Fibroblast of the conjunctiva (primary cell): ENCODE measurements at places on chromosomes 1 and 21.

- no peak for DNase-seq
Measured at GRCh38 chr1:66372522-66373101, 161.3 kb upstream of the SGIP1 start.

DNA sequence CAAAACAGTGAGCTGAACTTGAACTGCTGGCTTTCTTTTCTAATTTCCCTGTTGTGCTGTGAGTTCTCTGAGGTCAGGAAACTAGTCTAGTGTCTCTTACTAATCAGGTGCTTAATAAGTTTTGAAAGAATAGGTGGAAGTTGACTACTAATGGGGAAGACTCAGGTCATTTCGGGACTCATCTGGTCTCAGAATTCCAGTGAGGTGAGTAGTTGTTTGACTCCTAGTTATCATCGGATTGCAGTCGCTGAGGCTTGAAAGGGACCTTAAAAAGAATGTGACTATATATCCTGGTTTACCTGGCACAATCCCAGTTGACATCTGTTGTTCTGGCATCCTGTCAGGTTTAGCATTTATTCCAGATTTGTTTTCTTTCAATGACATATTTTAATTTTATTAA lies 81.4 kb upstream of the SPAG17 start:
- DNase-seq, result no peak

GRCh38 chr1:181033128-181033798 lies 520 bp upstream of the MR1 start:
- no peak for DNase-seq

DNA sequence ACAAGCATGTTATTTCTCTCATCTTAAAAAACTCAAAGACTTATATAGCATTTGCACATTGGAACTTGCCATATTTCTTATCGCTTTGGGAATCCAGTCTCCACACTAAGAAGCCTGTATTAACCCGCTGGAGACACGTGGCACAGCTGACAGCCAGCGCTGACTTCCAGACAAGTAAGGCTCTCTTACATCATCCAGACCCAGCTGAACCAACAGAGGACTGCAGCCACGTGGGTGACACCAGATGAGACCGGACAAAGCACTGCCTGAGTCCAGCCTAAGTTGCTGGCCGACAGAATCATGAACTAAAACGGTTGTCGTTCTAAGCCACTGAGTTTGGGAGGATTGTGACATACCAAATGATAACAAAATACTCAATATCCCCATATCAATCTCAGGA lies 6.3 kb upstream of the CD247 start:
- no peak for DNase-seq

DNA sequence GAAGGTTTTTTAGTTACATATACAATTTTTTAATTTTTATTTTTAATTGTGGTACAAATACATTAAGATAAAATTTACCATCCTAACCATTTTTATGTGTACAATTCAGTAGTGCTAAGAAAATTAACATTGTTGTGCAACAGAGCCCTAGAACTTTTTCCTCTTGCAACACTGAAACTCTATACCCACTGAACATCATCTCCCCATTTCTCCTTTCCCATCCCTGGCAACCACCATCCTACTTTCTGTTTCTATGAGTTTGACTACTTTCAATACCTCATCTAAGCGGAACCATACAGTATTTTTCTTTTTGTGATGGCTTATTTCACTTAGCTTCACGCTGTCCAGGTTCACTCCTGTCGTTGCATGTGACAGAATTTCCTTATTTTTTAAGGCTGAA lies 54.1 kb downstream of the PALMD start:
- no peak for DNase-seq

DNA sequence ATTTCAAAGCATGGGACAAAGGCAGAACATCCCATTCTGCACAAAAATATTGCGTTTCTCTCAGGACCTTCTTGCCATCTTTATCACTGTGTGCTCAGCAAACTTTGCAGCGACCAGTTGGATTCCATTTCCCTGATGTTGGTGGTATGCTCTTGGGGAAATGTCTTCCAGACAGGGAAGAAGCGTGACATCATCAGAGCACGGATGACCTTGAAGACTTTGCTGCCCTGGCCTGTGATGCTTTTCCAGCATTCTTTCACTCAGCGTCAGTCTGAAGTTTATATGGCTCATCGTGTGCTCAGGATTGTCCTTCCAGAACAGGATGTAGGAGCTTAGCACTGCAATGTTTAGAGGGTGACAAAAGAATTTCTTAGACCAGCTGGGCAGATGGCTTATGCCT lies 131.4 kb upstream of the F3 start:
- no peak for DNase-seq

DNA sequence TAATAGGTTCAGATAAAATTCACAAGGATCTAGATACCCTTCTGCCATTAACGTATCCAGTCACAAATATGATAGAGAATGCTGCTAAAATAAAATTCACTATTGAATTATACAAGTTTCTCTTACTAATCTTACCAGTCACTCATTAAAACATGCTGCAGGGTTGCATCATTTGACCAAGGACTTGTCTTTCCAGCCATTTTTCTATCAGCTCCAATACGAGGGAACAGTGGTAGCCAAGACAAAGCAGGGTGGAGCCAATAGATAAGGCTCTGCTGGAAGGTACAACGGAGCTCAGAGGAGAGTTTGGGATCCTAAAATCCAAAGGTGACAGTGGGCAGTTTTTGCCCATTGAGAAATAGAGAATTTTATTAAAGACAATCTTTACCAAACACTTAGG lies 4.0 kb downstream of the DONSON start:
- no peak for DNase-seq

DNA sequence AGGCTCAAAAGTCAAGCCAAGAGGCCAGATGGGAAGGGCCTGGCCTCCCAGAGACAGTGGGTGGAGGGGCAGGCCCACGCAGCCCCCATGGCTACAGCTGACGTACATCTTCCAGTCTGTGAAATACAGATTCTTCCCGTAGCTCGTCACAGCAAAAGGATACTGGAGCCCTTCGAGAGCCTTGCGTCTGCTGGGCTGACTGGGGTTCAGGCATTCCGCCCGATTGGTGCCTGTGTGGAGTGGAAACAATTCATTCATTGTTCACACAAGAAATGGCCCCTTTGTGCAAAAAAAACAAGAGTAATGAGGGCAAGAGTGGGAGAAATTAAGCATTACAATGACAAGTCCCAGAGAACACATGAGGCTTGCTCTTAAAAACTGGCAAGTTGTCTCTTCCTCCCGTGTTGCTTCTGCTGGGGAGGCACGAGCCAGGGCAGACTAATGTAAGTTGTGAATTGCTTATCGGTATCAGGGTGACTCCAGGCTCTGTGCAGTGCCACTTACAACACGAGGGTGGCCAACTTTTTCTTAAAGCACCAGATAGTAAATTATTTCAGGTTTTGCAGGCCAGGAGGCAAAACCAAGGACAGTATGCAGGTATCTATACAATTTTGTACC lies 85.1 kb downstream of the NID1 start:
- DNase-seq, result no peak

- peak; percentile 93 for DNase-seq
Measured at GRCh38 chr1:89725011-89725370, 92.1 kb downstream of the LRRC8C start.

- DNase-seq, result no peak
Measured at GRCh38 chr1:84278905-84279304, 22.6 kb upstream of the SAMD13 start.

GRCh38 chr1:6547301-6547700 lies 7.0 kb downstream of the NOL9 start:
- DNase-seq, result no peak

DNA sequence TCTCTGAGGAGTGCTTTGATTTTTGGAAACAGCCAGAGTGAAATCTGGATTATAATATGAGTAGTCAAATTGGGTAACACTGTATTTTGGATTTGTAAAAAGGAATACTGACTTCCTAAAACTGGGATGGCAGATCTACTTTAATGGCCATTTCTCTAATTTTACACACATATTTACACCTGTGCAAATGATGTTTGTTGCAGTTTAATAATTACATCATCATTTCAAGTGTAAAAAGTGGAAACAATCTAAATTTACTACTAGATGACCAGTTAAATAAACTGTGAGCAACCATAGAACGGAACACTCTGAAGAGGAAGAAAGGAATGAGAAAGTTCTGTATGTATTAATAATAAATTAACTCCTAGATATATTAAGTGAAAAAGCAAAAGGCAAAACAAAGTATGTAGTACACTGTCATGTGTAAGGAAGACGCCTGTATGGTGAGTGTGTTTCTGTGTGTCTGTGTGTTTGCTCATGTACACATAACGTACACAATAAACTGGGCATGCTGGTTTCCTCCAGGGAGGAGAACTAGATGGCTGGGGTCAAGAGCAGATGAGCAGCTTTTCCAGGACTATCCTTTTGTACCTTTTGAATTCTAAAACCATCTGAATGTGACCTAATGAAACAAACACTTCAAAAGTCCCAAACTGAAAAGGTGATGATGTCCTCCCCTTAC lies 2.9 kb upstream of the RHEX start:
- no peak for DNase-seq

DNA sequence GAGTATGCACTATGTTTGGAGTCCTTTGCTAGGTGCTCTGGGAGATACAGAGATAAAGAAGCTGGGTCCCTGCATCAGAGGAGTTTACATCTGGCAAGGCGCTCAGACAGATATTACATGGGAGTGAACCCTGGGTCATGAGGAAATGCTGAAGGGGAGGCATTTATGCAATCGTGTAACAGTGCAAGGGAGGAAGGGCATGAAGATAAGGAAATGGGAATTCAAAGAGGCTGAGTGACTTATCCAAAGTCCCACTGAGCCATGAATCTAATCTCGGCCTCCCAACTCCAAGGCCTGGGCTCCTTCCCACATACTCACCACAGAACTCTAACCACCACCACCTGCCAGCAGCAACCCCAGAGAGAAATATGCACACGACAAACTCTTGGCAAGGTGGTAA lies 51.6 kb downstream of the FAM163A start:
- DNase-seq, result no peak

GRCh38 chr1:157042846-157043245 lies 2.7 kb downstream of the ARHGEF11 start:
- no peak for DNase-seq

GRCh38 chr1:222522105-222522915 lies 25.6 kb downstream of the HHIPL2 start:
- DNase-seq, result no peak

GRCh38 chr1:9253453-9254105 lies 19.0 kb downstream of the H6PD start:
- DNase-seq, result no peak

- DNase-seq, result no peak
Measured at GRCh38 chr1:202113690-202114300, 8.9 kb upstream of the GPR37L1 start.

DNA sequence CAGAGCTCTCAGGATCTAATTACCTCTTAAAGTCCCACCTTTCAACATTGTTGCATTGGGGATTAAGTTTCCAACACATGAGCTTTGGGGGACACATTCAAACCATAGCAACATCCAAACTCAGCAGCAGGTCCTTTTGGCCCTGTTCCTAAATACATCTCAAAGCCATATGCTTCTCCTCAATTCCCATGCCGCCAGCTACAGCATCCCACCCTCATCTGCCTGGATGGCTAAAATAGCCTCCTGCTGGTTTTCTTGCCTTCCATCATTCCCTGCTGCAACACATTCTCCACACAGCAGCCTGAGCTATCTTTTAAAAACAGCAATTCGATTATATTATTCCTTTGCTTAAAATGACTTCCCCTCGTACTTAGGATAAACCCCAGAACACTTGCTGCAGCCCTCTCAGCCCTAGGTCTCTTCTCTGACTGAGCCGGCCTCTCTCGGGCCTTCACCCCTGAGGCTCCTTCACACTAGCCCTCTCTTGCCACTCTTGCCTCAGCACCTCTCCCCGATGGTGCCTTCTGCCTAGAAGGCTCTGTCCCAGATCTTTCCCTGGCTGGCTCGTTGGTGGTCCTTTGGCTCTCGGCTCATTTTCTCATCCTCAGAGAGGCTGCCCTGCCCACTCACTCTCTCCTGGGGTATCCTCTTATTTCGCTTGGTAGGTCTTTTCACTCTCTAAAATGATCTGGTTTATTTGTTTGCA lies 16.5 kb downstream of the MYBPH start:
- no peak for DNase-seq

DNA sequence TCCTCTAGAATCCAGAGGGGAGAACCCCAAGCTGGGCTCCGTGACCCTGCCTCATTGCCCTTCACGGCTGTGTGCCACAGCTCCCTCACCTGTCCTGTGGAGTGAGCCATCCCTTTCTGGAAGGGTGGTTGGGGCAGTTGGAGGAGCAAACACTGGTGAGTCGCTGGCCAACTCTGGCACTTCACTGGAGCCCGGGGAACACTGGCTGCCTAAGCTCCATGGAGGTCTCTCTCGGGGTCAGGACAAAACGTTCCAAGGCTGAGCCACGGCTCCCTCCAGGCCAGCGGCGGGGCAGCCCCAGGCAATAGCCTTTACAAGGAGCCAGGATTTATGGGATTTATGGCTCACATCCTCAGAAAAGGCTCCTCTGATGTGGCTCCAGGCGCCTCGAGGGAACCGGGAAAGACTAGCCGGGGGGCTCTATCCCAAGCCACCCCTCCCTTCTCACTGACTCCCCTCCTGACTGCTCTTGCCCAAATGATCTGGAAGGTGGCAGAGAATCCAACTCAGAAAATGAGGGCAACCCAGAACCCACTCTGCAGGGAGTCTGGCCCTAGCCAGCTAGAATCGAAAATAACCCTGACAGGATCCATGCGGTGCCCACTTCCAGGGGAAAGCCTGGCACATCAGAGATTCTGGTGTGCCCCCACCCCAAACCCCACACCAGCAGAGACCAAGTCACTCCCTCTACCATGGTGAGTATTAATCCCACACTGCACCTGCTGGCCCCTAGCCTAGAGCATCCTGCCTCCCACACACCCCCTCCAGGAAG lies 75.2 kb downstream of the GLIS1 start:
- no peak for DNase-seq

- no peak for DNase-seq
Measured at GRCh38 chr1:38370716-38371504, 324.3 kb upstream of the POU3F1 start.

DNA sequence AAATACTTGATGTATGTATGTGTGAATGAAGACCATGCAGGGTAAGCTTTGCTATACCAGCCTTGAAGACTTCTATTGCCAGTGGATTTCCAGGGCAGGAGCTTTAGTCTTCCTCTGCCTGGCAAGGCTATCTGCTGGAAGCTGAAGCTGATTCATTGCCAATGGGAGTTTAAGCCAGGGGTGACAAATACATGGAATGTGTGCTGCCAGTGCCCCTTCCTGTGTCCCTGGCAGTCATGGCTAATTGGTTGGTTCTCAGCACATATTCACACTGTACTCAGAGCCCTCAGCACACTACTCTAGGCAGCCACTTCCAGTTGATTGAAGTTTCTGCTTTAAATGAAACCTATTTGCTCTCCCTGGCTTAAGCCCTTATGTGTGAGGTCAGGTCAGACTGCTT lies 1.5 kb downstream of the ZSCAN20 start:
- no peak for DNase-seq

DNA sequence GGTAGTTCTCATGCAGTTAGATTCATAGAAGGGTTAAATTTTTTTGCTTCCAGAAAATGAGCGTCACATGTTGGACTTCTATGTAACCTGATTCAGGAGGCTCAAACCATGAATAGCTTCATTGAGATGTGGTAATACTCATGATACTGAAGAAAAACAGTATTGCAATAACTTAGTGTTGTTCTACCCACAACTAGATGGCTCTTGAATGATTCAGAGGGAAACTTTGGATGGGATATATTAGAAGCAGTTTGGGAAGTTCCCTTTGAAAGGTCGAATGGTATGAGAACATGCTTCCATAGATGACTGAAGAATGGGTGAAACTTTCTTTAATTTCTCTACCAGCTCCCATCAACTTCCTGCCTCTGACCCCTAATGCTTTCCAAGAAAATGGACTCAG lies 211.7 kb upstream of the PTGFR start:
- DNase-seq, result peak; percentile 89

- no peak for DNase-seq
Measured at GRCh38 chr1:188129856-188130838, 1301.4 kb downstream of the PLA2G4A start.

GRCh38 chr1:115379943-115380342 lies 41.9 kb upstream of the NGF start:
- no peak for DNase-seq
